ENCODE measurements at places on chromosomes 16 and 17. TPM values are rescaled to one million over a fixed set of nuclear protein-coding genes. Genes with fewer than 3 reads are reported as not detected.

DNA sequence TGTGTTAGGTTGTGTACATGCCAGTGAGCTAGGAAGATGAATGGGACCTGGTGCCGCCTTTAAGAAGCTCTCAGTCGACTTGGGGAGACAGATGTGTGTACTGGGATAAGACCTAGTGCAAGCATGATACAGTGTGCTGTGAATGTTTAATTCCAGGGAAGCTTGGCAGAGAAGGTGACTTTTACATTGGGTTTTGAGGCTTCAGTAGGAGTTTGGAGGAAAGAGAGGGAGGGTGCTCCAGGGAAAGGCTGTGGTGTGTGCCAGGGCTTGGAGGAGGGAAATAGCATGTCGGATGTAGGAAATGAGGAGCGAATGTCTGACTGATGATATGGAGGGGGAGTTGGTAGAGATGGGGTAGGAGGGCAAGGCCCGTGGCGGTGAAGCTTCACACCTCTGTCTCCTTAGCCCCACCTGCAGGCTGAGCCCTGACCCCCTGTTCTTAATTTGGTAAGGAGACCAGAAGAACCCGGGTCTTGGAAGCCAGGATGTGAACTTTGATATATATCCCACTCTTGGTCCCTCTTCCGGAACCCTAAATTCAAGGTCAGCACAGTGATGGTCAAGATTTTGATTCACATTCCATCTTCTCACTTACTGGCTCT is 76.6 kb downstream of the PLCG2 start:
- no peak overlapping the region for H3K4me3 ChIP-seq
- H3K27me3 ChIP-seq = no peaks in the 10 kb centered on the region
- no peaks in the 10 kb centered on the region for H3K36me3 ChIP-seq
- H3K27ac ChIP-seq = no peak overlapping the region

- H3K36me3 ChIP-seq = no peaks in the 10 kb centered on the region
- H3K4me3 ChIP-seq = peak overlapping the region; percentile 81
- no peak for DNase-seq
- peaks cover 4% of the 10 kb centered on the region for H3K4me1 ChIP-seq
- H3K27ac ChIP-seq = no peak overlapping the region
- H3K27me3 ChIP-seq = peaks cover 74% of the 10 kb centered on the region
These were observed 1.0 kb downstream of the SDK2 start for GRCh38 chr17:73643001-73643851.

The ABI3 gene
- 20.1 TPM for total RNA-seq

The SPHK1 gene
- total RNA-seq = 1.3 TPM

- DNase-seq = no peak
- H3K4me3 ChIP-seq = no peak overlapping the region
- H3K27ac ChIP-seq = no peak overlapping the region
- no peaks in the 10 kb centered on the region for H3K4me1 ChIP-seq
These were observed 178.3 kb downstream of the CYB561 start for GRCh38 chr17:63267846-63268245.

- no peak overlapping the region for H3K4me3 ChIP-seq
- H3K36me3 ChIP-seq = no peaks in the 10 kb centered on the region
These were observed 54.6 kb downstream of the FOXL1 start for GRCh38 chr16:86632944-86633343.

The GAS2L2 gene
- 0.07 TPM for total RNA-seq

GRCh38 chr17:64328036-64328858 is 62.4 kb downstream of the PECAM1 start:
- H3K27me3 ChIP-seq = no peaks in the 10 kb centered on the region
- H3K4me3 ChIP-seq = no peak overlapping the region
- no peak overlapping the region for H3K27ac ChIP-seq
- DNase-seq = no peak

GRCh38 chr16:88790312-88791211 is 5.5 kb upstream of the PIEZO1 start:
- H3K4me1 ChIP-seq = peaks cover 46% of the 10 kb centered on the region
- H3K4me3 ChIP-seq = peak overlapping the region; percentile 23
- DNase-seq = peak; percentile 48
- H3K36me3 ChIP-seq = no peaks in the 10 kb centered on the region

The C1QBP gene
- total RNA-seq = 77.6 TPM

The ENDOV gene
- total RNA-seq = 17.1 TPM

DNA sequence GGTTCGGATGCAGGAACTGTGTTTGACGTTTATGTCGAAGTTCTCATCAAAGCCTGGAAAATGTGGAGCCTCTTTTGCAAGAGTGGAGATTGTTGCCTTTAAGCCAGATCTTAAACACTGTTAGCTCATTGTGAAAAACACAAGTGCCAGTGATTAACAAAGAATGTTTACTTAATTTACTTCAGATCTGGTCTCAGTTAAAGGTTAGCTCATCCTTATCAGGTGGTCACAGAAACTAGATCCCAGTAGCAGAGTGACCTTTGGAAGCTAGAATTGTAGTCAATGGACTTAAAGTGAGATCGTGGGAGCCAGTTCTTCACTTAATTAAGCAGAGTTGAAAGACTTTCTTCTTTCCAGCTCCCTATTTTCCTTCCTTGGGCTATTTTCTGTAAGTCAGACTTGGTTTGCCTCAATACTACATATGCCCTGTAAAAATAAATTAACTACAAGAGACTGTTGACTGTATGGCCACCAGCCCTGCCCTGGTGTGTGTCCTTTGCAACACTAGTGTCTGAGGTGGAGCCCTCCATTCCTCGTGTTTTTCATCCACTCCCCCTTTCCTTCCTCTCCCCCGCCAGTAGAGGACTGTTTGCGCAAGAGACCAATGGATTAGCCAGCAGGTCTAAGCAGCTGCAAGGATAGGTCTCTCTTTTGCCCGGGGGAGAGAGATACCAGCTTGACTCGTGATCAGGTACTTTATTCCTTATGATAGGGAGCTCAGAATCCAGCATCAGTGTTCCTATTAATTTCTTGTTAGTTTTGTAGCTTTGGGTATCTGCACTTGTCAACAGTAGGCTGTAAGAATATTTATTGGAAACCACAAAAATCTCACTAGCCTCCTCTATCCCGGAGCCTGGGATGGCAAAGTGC is 20.2 kb downstream of the FBXO39 start:
- no peaks in the 10 kb centered on the region for H3K4me1 ChIP-seq
- H3K27ac ChIP-seq = no peak overlapping the region
- no peak for DNase-seq
- no peak overlapping the region for H3K4me3 ChIP-seq
- H3K36me3 ChIP-seq = no peaks in the 10 kb centered on the region
- H3K27me3 ChIP-seq = peaks cover 11% of the 10 kb centered on the region

DNA sequence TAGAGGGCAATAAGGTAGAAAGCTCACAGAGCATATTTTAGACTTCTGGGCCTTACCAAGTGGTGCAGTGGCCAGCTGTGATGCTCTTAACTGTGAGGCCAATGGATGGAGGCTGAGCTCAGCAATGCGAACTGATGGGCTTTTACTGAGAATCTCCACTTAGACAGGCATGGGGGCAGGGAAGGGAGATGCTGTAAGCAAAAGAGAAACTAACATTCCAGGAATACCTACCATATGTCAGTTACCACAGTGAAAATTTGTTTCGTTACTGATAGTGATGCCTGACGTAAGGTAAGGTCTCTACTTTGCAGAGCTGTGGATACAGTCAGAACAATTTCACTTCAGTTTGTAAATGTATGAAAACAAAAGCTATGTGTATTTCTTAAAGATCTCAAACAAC is 250.6 kb upstream of the ZFHX3 start:
- no peaks in the 10 kb centered on the region for H3K4me1 ChIP-seq
- no peak overlapping the region for H3K27ac ChIP-seq
- no peak for DNase-seq
- no peaks in the 10 kb centered on the region for H3K27me3 ChIP-seq

Measured in T-cell (primary cell).